ENCODE measurements at places on chromosomes 4 and X. TPM values are rescaled to one million over a fixed set of nuclear protein-coding genes. Genes with fewer than 3 reads are reported as not detected.

The RAB41 gene
- 0.72 TPM for polyA plus RNA-seq

- peak; percentile 10 for DNase-seq
Measured at GRCh38 chr4:99885063-99885664, 9.1 kb downstream of the LAMTOR3 start.

DNA sequence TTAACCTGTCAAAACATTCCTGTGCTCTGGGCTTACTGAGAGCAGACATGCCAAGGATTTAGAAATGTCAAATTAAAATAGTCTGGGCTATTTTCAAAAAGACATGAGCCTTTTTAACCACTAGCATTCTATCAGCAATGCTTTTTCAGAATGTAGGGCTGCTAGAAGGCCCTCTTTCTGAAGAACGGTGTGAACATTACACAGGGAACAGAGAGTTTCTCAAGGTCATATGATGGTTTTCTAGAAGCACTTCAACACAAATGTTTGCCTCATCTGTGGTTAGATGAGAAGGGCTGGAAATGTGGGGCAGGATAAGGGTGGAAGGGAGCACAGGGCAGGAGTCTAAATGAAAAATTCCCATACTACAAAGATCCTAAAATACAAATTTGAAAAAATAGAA lies 39.3 kb downstream of the GRIA3 start:
- DNase-seq: no peak

GRCh38 chr4:127145006-127145540 lies 487.7 kb upstream of the INTU start:
- DNase-seq: no peak

GRCh38 chrX:151702026-151702714 lies 6.9 kb downstream of the PRRG3 start:
- DNase-seq: no peak

DNA sequence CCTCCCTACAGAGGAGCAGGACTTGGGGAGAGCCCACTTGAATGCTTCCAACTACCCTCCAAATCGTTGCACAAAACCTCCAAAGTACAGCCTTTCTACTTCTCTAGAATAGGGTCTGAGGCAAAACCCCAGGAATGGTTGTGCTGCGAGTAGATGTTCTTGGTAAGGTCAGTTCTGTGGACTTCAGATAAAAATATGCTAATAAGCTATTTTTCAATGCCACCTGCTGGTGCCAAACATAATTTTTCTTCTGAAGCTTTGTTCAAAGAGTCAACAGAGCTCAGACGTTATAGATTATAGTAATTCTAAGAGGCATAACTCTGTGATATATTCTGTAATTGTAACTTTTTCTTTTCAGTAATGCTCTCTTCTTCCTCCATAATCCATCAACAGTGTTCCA lies 425.7 kb downstream of the GPAT3 start:
- DNase-seq: no peak

DNA sequence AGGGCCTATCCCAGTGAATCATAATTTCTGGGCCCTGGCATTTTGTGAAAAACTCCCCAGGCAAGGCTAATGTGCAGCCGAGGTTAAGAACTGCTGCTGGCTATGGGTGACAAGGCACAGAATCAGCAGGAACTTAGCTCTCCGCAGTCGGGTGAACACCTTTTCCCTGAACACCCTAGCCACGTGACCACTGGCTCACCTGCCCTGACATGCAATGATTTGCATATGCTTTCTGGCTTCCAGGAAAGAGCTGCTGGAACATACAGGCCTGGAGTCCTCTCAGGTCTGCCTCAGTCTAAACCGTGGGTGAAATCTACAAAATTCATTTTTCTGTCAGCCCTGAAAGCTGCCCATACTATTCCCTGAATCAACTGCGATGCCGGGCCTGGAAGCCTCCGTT lies 56.6 kb downstream of the ZNF827 start:
- DNase-seq: no peak

The SPANXN5 gene
- polyA plus RNA-seq: not detected

The PABPC1L2B gene
- not detected for polyA plus RNA-seq

The LRCH2 gene
- polyA plus RNA-seq: 15.8 TPM

The PLAC8 gene
- 3.4 TPM for polyA plus RNA-seq

The ADH1B gene
- polyA plus RNA-seq: 24.6 TPM

DNA sequence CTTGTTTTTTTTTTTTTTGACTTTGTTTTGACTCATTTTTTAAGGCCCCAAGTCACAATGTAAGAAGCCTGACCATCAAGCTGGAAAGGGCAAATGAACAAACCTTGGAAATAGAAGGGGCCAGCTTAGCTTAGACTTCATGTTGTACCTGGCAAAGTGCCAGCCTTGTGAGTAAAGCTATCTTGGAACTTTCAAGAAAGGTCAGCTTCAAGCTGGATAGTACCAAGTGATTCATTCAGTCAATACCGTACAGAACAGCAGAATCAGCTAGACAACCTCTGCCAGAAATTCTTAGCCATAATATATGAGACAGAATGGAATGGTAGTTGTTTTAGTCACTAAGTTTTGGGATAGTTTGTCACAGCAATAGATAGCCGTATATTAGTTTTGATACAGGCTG lies 1492.2 kb upstream of the TENM3 start:
- DNase-seq: no peak

- no peak for DNase-seq
Measured at GRCh38 chrX:10990418-10990817, 120.7 kb upstream of the HCCS start.

DNA sequence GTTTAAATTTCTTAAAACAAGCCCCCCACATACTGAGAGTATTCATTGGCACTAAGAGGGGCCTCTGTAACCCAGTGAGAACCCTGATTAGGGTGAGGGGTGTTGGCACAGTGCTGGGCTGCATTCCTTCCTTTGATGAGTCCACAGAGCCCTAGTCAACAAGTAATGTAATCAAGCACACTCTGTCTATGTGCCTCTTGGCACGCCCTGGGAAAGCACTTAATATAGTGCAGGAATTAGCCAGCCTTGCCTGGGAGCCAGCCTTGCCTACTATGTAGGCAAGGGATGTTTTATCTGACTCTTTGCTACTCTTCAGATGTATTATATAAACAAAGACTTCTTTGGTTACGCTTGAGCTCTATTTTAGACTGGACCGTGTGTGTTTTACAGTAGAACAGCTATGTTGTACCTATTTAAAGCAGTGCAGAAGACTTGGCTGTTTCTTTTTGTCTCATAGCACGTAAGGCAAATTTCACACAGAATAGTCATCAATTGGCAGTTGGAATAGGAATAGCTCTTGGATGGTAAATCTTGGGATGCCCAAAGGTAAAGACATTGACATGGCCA lies 64.3 kb downstream of the FRAS1 start:
- no peak for DNase-seq
